ENCODE measurements at places on chromosomes 6 and 20. TPM values are rescaled to one million over a fixed set of nuclear protein-coding genes. Genes with fewer than 3 reads are reported as not detected.

The PTPRT gene
- not detected for total RNA-seq

The CGA gene
- total RNA-seq, result not detected

The LY6G6D gene
- total RNA-seq, result not detected

The HLA-DRB5 gene
- total RNA-seq, result 0.26 TPM

The HLA-DOA gene
- total RNA-seq, result 8.3 TPM

The CRISP3 gene
- not detected for total RNA-seq

The PCED1A gene
- total RNA-seq, result 43.3 TPM

The DDR1 gene
- total RNA-seq, result 10.9 TPM

The MBOAT1 gene
- total RNA-seq, result 14.8 TPM

The BTNL2 gene
- total RNA-seq, result not detected

The BTN2A1 gene
- 45.2 TPM for total RNA-seq

The ZNF451 gene
- total RNA-seq, result 68.2 TPM

The ARG1 gene
- not detected for total RNA-seq

The NRM gene
- total RNA-seq, result 33.9 TPM

The PSORS1C2 gene
- not detected for total RNA-seq

The NINL gene
- 2.5 TPM for total RNA-seq

The TAF4 gene
- total RNA-seq, result 22.6 TPM

The FYN gene
- total RNA-seq, result 409 TPM

The HEY2 gene
- total RNA-seq, result 0.11 TPM

The RREB1 gene
- total RNA-seq, result 37.0 TPM

The CDH26 gene
- 2.5 TPM for total RNA-seq

The GJA1 gene
- total RNA-seq, result not detected

The RAB5IF gene
- total RNA-seq, result 73.1 TPM

The APCDD1L gene
- not detected for total RNA-seq

The HTR1E gene
- not detected for total RNA-seq

The BEND3 gene
- 2.4 TPM for total RNA-seq

The CST4 gene
- total RNA-seq, result not detected

The CEP162 gene
- 9.4 TPM for total RNA-seq

The OOEP gene
- total RNA-seq, result 1.4 TPM

The FRMD1 gene
- not detected for total RNA-seq

The OXT gene
- 0.89 TPM for total RNA-seq

The BEND6 gene
- not detected for total RNA-seq

The EIF2S2 gene
- 85.0 TPM for total RNA-seq

The HDGFL1 gene
- not detected for total RNA-seq

The PRSS16 gene
- 1.4 TPM for total RNA-seq

Measured in activated naive CD8-positive, alpha-beta T cell treated with anti-CD3 and anti-CD28 coated beads, Interleukin-2, amount 10 ng/mL, durations not matched to agents 7 days and 5 days (primary cell).